ENCODE measurements at places on chromosomes 11 and 22.

GRCh38 chr22:17578136-17578754 lies 14.9 kb downstream of the SLC25A18 start:
- DNase-seq = no peak

DNA sequence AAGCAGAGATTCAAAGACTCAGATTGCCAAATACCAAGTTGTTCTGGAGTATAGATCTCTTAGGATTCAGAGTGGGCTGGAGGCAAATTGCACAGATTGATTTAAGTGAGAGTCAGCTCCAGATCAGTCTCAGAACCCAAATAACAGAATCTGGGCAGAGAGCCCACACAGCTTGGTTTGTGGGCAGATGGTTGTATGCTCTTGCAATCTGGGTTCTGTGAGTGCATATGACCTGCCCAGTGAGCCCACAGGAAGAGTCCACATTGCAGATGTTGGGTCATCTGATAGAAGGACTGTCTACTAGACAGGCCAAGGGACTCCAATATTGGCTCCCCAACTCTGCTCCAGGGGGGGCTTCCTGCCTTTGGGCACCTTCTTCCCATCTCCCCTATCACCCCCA lies 65.9 kb downstream of the ADAMTS15 start:
- DNase-seq = no peak

- no peak for DNase-seq
Measured at GRCh38 chr11:65321828-65322485, 7.3 kb downstream of the CDC42EP2 start.

DNA sequence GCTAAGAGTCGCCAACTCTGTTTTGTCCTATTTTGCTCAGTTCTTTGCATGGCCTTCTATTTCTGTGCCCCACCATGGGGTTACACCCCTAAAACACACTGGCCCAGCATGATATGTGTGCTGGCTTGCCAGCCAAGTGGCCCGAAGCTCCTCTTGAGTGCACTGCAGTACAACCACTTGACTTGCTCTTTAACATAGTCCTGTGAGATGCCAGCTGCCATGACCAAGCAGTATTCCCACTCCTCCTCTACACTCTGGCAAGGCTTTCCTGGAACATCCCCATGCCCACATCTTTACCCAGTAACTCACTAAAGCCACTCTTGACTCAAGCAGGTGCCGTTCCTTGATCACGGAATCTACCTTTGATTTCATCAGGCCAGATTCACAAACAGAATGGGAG lies 102.9 kb upstream of the GAL start:
- DNase-seq = no peak

DNA sequence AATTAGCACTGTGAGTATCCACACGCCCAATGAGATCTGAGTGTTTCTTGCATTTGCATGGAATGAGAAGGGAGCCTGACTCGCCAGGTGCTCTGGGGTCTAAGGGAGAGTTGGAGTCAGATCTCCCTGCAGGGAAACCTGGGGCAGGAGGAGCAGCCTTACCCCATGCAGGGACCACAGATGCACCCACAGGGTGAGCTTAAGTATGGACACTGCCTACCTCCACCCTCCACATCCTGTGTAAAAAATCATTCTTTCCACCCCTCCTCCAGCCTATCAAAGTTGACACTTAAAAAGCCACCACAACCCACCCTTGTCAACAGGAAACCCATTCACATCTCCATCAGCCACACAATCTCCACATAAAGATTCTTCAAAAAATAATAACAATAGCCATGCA lies 67.0 kb upstream of the IGLL5 start:
- no peak for DNase-seq

- no peak for DNase-seq
Measured at GRCh38 chr11:44814881-44815592, 88.3 kb downstream of the TSPAN18 start.

DNA sequence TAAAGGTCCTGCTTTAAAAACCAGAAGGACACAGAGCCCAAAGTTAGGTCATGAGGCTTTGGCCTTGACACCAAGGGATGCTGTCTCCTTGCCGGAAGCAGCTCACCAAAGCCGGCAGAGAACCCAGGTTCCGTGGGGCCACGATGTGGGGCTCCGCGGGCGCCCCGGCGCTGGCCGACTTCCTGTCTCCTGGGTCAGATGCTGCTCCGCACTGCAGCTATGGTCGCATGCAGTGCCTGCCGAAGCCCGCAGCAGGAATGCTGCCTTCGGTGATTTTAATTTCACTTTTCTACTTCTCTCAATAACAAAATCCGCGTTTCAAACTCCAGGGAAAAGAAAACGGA lies 454 bp upstream of the OTUB1 start:
- DNase-seq = peak; percentile 29

DNA sequence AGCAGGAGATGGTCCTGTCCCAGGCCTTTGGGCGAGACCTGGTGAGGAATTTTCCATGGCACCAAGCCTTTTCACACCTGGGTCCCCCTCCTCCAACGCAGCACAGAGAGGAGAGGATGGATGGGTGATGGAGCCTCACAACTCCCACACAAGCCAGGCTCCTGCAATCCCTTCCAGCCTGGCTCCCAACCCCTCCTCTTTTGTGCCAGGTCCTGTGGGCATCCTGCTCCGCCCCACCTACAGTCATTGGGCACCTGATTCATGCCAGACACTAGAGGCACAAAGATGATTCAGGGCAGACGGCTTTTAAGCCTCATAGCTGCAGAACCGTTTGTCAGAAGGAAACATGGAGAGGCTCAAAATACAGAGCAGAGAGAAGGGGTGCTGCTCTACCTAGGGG lies 16.1 kb upstream of the MYRF start:
- DNase-seq = no peak

DNA sequence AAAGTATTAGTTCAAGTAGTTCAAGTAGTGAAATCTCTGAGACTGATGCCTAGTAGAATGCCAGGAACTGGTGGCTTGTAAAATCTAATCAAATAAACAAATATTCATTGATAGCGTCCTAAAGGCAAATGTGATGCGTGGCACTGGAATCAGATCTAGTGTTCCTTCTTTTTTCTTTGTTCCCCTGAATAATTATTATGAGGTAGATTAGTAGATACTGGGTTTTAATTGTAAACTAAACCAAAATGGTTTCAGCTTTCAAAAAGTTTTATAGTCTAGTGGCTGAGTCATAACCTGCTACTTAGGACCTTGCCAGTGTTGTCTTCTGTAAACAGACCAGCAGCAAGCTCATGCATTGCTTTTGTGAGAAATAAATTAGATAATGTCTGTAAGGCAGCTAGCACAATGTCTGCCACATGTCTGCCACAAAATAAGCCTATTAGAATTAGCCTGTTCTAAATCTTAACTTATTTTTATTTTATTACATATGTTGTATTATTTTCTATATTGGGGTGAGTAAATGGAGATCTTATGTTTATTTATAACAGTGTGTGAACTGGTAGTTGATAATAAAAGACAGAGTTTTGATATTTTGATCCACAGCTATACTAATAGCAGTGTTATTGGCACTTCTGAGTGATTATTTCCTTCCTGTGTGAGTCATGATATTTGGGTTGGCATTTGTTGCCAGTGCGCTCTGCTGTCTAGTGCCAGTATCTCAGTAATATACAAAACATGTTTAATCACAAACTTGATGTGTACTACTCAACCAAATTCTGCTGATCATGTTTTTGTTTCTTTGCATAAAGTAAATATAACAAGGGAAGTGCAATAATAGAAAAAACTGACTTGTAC lies 135.7 kb downstream of the TMEM135 start:
- DNase-seq = no peak

- DNase-seq = no peak
Measured at GRCh38 chr11:72380132-72380503, 54.2 kb downstream of the CLPB start.

DNA sequence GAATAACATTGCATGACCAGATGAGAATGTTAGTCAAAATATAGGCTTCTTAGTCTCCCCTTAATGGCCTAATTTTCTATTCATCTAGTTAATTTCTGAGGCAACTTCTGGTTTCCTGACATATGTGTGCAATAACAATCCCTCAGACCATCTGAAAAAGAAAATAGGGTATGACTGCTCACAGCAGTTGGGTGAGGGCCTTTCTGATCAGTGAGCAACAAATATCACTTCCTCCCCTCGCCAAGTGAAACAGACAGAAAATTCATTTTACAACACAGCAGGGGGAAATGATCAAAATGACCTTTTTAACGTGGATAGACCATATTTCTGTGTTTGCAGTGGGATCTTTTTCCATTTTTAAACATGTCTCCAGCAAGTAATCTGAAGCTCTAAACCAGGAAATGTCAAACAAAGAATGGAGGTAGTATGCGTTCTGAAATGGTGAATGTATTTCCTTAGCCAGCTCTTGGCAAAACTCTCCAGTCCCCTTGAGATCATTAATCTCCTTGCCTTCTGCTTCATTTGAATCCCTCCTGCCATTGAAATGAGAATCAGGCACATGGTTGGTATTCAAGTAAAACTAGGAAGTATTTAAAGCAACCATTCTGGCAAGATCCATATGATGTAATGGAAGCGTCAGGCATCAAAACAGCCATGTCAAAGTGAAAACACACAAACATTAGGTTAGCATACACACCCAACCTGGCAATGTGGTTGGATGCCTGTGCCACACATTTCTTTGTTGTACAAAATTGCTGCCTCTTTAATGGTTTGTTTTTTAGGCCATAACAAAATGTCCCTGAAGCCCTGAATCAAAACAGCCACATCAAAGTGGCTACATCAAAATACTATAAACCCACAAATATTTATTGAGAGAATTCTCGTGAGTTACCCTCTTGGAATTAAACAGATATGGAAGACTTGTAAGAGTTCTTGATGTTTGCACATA lies 100.1 kb downstream of the SLC1A2 start:
- no peak for DNase-seq

- DNase-seq = no peak
Measured at GRCh38 chr11:134781380-134781866, 369.4 kb upstream of the B3GAT1 start.

DNA sequence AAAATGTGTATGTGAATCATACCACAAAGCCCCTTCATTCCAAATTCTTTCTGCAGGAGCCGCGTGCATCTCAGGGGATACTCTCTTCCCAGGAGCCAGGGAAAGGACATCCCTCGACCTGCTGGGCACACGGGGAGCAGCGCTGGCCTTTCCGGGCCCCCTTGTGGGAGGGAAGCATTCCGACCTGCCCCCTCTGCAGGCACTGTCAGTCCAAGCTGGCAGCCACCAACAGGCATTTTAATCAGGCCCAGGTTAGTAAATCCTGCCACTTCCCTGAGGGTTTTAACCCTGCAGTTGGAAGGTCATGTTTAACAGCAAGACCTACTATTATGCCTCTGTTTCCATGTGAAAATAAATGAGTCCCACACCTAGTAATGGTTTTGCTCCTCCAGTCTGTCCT lies 391.5 kb downstream of the SHANK2 start:
- no peak for DNase-seq

GRCh38 chr11:92557879-92558278 lies 333.3 kb downstream of the FAT3 start:
- DNase-seq = no peak

- DNase-seq = no peak
Measured at GRCh38 chr11:112831969-112832766, 129.1 kb upstream of the NCAM1 start.

DNA sequence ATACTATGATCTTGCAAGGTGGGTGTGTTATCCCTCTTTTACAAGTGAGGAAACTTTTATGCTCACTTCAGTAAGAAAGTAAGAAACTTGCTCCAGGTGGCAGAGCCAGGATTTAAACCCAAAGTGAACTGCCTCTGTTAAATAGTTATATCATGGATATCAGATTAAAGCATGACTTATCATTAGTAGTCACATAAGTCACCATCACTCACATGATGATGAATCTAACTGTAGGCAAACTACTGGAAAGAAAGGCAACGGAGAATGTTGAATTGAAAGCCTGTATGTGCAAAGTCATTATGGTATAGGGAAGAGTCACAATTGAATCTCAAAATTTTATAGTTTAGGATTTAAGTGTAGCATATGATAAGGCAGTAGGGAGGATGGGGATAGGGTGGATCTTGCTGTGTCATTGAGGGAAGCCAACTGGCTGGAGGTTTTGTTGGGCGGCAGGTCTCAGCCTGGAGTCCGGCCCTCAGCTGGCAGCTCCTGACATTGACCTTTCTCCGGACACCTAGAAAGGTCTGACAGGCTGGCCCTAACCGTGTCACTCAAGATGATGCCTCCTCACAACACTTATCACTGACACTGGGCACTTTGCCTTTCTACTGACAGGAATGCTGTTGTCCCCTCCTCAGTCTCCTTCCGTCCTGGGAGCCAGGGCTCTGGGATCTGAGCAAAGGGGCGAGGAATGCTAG lies 98.3 kb downstream of the EMSY start:
- DNase-seq = no peak

GRCh38 chr11:18196532-18196931 lies 23.9 kb downstream of the MRGPRX4 start:
- no peak for DNase-seq

DNA sequence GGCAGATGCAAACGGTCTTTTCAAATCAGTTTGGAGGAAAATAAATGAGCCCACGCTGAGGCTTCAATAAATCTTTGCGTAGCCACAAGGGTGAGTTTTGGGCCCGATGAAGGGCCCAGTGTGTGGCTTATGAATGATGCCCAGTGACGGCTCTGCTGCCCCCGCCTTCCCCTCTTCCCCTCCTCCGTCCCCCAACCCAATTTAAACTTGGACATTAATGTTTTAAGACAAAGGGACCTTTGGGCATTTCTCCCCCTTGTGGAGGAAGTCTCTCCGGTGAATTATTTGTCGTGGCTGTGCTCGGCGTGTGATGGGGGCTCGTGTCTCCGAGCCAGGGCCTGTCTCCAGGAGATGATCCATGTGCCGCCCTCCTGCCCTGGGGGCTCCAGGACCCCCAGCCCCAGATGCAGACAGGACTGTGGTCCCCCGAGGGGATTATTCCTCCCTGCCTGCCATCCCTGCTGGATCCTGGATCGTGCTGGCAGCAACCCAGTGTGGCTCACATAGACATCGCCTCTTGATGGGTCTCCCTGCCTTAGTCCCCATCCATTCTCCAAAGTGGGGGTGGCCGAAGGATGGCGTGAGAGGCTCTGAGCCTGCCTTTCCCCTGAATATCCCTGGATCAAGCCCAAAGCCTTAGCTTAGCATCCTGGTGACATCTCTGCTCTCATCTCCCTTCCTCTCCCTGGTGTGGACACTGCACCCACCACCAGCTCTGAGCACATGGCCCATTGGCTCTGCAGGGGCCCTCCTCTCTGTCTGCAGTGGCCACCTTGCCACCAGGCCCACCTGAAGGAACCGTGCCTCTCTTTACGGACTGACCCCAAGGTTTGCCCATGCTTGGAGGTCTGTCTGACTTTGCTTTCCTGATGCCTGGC lies 56.4 kb downstream of the SMIM38 start:
- no peak for DNase-seq

DNA sequence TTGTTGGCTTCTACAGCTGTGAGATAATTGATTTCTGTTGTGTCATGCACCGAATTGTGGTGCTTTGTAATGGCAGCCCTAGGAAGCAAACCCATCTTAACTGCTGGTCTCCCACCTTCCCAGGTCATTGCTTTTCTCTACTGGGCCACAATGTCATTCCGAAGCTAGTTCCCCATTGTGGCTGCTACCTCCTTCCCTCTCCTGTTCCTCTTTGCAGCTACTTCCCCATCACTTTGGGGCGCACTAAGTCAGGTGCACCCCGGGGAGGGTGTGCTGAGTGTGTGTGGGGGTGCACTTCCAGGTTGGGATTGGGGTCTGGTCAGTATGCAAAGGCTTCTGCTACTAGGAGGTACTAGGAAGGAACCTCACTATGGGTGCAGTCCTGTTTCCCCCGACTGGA lies 109.3 kb downstream of the ST3GAL4 start:
- no peak for DNase-seq

- no peak for DNase-seq
Measured at GRCh38 chr11:122814401-122814800, 23.9 kb upstream of the CRTAM start.

Measured in stimulated activated CD8-positive, alpha-beta memory T cell treated with anti-CD3 and anti-CD28 coated beads, Interleukin-12 subunit alpha, Interleukin-12 subunit beta, amount 100 ng/mL, for 4 hours (primary cell).